Endodermal cell (in vitro differentiated cells): ENCODE measurements at places on chromosomes 2 and 18. TPM values are rescaled to one million over a fixed set of nuclear protein-coding genes. Genes with fewer than 3 reads are reported as not detected.

DNA sequence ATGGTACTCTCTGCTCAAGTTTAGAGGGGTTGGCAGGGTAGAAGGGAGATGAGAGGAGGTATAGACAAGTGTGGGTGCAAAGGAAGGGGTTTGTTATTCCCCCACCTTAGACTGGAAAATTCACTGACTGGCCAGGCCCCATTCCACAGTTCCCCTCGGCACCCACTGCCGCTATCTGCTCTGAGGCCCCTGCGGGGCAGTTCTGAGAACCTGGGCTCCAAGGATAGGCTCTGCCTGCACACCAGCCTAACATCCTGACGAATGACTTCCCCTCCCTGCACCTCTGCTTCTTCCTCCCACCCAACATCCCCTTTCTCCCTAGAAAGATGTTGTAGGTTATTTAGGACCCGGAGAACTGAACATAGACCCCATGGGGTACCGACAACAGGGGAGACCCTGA lies 303.9 kb upstream of the HDAC4 start:
- DNase-seq: peak; percentile 29

- no peak for DNase-seq
Observed at GRCh38 chr2:49616800-49617199, 462.5 kb upstream of the FSHR start.

- DNase-seq: no peak
Observed at GRCh38 chr18:64219517-64219916, 70.6 kb upstream of the LINC00305 start.

DNA sequence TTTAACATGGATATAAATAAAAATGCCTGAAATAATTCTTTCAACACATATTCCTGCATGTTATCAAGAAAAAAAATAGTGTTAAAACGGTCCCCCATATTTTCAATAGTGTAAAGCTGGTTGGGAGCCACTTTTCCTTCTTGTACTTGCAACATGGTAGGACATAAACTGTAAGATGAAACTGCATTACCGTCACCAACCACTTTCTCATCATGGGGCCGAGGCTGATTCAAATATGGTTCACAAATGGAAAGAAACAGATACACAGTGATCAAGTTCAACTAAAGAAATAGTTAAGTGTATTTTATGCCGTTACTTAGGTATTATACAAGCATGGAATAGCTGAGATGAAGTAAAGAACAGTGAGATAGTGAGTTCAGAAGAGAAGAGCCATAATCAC lies 360.7 kb downstream of the ZEB2 start:
- no peak for DNase-seq

DNA sequence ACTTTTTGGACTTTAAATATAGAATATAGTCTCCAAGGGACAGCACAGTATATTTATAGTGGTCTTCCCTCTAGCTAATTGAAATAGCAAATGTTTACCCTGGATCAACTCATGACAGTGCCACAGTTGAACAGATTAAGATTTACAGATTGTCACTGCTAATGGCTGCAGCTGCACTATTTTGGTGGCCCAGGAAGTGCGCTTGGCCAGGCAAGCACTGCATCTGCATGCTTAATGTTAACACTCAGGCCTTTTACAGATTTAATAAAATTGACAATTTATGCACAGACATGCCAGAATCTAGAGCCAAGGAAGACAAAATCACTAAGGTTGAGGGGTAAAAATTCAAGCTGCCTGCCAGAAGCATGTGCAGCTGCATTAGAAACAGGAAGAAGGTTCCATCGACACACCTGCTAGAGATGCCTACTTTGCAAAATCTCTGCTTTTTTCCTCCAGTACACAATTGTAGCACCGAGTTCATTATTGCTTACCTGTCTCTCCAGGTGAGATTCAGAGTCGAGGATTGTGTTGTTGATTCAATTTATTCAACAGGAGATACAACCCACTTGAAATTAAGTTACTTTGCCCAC lies 1042.3 kb upstream of the NRXN1 start:
- DNase-seq: no peak

GRCh38 chr2:120932472-120932871 lies 196.8 kb downstream of the GLI2 start:
- DNase-seq: no peak

FZD7 gene
- 264 and 266 TPM in 2 replicates for total RNA-seq

PLEK gene
- not detected in 3 replicates for total RNA-seq

CTAGE1 gene
- total RNA-seq: not detected in 3 replicates
